ENCODE measurements at places on chromosomes 2 and 18.

DNA sequence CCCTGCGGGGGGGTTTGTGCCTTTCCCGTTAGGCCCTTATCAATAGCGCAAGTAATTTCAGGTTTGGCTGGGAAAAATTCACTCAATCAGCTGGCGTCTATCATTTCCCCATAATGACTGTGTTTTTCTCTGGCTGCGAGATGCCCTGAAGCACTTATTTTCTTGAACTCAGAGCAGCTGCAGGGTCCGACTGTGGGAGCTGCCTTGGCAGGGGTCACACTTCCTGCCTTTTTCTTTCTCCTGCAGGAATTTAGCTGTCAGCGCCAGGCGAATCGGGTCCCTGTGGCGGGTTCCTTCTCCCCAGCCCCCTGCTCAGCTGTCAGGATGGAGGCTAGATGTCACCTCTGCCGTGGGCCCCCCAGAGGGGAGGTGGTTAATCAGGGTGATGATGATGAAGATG lies 81.3 kb upstream of the HPCAL1 start:
- DNase-seq = no peak

DNA sequence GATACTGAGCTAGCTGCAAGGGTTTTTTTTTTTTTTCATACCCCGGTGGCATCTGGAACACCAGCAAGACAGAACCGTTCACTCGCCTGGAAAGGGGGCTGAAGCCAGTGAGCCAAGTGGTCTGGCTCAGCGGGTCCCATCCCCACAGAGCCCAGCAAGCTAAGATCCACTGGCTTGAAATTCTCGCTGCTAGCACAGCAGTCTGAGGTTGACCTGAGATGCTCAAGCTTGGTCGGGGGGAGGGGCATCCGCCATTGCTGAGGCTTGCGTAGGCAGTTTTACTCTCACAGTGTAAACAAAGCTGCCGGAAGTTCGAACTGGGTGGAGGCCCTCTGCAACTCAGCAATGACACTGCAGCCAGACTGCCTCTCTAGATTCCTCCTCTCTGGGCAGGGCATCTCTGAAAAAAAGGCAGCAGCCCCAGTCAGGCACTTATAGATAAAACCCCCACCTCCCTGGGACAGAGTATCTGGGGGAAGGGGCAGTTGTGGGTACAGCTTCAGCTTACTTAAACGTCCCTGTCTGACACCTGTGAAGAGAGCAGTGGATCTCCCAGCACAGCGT lies 5.1 kb upstream of the MIB1 start:
- DNase-seq = peak; percentile 3

- no peak for DNase-seq
Observed at GRCh38 chr2:176067589-176068418, 16.0 kb downstream of the EVX2 start.

GRCh38 chr2:207258263-207258991 lies 92.7 kb upstream of the KLF7 start:
- DNase-seq = no peak

- DNase-seq = no peak
Observed at GRCh38 chr18:12029786-12030584, 48.7 kb downstream of the IMPA2 start.

- DNase-seq = no peak
Observed at GRCh38 chr2:143946436-143947391, 573.2 kb downstream of the ZEB2 start.

DNA sequence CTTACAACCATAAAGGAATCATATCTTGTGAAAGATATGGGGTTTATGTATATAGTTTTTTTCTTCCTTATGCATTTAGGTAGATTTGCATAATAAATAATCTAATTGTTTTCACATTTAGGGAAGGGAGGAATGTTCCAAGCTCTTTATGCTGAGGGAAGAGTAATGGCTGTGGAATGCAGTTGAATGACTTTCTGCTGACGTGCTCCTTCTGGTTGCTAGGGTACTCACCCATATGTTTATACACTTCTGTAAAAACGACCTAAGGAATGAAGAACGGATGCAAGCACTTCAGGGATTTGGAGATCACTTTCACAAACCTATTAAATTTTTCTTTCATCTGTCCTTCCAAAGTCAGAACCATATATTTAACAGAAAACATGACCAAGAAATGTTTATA lies 29.2 kb upstream of the PPP4R1 start:
- DNase-seq = no peak

DNA sequence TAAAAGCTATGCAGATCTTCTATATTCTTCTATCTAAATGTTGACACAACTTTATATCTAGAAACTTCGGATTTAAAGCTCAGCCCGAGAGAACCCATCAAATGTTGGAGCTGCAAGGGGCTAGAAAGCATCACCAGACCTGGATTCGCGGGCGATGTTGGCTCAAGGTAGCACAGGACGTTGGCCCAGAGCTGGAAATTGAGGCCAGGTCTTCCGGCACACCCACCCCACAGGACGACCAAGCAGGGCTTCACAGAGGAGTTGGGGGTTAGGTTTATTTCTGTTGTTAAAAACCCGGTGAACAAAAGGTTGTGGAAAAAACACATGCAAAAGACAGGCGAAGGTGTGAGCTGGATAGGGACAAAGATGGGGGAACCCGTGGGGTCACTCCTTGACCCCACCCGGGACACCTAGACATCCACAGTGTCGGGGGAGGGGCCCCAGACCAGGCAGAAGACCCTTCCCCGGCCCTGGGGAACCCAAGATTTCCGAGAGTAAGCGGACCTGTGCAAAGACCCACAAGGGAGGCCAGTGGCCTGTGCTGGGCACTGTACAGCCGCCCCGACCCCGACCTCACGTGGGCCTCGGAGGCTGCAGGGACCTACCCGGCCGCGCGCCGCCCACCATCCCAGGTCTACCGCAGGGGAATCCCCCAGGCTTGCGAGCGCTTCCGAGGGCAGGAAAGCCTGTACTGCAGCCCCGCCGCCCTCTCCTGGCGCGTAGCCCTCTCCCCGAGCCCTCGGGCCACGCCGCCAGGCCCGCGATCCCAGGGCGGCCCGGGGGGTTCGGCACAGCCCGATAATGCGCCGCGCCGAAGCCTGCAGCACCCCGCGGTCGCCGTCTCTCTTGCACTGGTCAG lies 1.8 kb upstream of the AGBL5 start:
- no peak for DNase-seq

DNA sequence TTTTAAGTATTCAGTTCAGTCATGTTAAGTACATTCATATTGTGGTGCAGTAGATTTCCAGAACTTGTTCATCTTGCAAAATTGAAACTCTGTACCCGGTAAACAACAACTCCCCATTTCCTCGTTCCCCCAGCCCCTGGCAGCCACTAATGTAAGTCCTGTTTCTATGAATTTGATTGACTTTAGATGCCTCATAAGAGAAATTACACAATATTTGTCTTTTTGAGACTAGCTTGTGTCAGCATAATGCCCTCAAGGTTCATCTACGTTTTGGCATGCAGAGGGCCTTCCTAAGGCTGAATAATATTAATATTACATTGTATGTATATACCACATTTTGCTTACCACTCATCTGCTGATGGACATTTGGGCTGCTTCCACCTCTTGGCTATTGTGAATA lies 30.9 kb downstream of the METTL21A start:
- no peak for DNase-seq

DNA sequence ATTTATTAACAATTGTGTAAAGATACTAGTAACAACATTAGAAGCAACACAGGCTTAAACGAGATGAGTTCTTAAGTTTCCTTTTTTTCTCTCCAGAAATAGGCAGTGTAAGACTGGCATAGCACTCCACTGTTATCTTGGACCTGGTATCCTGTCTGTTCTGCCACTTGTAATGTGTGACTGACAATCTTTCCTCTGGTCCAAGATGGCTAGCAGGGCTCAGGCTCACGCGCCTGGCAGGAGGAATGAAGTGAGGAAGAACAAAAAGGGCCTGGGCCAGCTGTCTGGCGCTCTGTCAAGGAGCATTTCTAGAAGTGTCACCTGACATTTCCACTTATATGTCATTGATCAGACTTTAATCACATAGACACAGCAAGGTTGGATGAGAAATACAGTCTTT lies 31.6 kb upstream of the CCDC195 start:
- DNase-seq = no peak

- no peak for DNase-seq
Observed at GRCh38 chr2:190413421-190413820, 5.3 kb downstream of the MFSD6 start.

- no peak for DNase-seq
Observed at GRCh38 chr2:228527197-228527881, 345.9 kb upstream of the SPHKAP start.

DNA sequence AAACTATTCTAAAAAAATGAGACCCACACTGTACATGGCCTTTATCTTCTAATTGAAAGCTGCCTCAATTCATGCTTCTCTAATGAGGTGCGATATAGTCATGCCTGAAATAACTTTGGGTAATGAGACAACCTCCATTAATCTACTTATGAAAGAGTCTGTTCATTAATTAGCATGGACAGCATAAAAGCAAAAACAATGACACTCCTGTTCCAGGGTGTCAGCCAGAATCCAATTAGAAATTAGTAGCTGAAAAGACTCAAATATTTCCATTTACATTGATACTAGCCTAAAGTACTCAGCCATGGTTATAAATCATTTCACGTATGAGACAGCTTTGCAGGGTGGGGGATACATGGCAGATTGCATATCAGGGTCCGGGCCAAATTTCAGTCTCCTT lies 288.7 kb downstream of the AKAIN1 start:
- DNase-seq = no peak

DNA sequence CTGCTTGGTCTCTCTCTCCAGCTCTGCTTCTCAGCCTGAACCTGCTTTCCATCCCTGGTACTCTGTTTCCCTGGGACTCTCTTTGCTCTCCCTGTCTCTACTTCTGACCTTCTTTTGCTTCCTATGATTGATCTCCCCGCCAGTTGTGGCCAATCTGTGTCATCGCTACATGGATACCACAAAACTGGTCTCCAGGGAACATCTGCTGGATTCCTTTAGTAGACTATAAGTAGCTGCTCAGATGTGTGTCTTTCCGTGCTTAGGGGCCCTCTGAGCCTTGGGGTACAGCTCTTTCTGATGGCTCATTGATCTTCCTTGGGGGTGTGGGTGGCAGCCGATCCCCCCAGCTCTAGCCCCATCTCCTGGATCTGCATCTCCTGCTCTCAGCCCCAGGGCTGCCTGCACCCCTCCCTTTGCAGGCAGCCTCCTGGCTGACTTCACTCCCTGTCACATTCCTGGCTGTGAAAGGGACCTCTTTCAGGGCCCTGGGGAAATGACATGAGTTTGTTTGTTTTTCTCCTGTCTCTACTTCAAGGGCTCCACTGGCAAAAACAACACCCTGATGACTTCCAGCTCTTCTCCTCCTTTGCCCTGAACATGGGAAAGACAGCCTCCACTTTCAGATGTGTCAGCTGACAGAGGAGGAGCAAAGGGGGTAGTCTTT lies 333.7 kb downstream of the CYP26B1 start:
- DNase-seq = no peak

- DNase-seq = no peak
Observed at GRCh38 chr2:191014653-191015020, 666 bp upstream of the STAT1 start.

DNA sequence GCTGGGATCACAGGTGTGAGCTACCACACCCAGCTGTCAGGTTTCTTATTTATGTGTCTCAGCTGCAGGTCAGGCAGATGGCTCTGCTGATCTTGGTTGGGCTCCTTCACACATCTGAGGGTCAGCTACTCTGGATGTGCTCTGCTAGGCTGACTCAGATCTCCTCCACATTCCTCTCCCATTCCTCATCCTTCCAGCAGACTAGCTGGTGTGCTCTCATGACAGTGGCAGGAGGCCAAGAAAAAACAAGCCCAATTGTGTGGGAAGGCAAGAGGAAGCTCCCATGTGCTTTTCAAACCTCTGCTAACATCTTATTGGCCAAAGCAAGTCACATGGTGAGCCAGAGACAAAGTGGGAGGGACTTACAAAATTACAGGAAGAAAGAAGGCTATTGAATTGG lies 11.7 kb upstream of the MSH6 start:
- DNase-seq = no peak

- no peak for DNase-seq
Observed at GRCh38 chr18:75376004-75376403, 51.5 kb downstream of the SMIM21 start.

GRCh38 chr2:69642709-69643601 lies 584 bp downstream of the AAK1 start:
- peak; percentile 74 for DNase-seq

GRCh38 chr2:47211497-47212011 lies 56.4 kb upstream of the STPG4 start:
- DNase-seq = no peak

DNA sequence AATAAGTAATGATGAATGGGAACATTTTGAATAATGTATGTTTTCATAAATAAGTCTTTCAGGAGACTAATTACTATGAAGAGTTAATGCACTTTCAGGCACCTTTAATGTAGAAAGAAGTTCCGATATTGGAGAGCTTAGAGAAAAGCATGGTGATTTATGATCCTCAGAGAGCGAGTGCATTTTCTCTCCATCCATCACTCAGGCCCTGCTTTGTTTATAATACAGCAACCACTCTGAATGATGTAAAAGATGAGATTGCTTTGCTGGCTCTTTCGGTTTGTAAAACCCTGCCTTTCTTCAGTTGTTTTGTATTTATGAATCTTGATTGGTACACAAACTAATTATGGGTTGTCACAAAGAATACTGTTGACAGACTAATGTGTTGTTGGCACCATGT lies 132.0 kb downstream of the NYAP2 start:
- no peak for DNase-seq

DNA sequence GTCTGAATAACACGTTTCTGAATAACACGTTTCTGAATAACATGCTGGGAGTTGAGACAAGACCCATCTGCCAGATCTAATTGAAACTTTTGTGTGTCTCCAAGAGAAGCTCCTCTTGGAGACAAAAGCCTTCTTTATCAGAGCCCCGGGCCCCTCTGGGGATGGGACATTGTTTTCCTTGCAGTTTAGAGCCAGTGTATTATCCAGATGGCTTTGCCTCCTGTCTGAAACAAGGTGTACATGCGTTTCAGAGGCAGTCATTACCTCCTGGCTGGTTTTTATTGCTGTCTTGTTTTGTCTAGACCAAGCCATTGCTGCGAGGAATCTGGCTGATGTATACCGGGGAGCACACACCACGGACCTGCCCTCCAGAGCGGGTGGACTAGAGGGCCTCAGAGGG lies 7.8 kb downstream of the FOSL2 start:
- DNase-seq = no peak

DNA sequence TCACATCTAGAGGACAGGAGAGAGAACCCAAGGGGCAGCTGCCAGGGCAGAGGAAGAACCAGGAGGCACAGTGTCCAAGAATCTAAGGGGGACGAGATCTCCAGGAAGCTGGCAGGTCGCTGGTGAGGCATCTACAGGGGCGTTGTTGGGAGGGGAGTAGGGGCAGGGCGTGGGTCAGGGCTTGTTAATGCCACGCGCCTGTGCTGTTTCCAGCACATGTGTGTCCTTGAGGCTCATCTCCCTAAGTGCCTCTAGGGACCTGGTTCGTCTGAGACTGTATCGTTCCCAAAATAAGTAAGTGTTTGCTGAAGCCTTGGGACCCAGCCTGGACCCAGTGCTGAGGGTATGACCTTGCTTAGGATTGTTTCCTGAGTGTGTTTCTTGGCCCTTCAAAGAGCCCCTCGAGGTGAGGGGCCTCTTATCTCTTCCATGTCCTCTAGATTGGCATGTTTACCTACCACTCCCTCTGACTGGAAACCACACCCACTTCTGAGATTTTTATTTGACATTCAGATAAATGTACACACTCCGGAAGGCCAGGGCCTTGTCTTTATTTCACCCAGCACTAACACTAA lies 22.2 kb downstream of the HK2 start:
- no peak for DNase-seq
